ENCODE measurements at places on chromosomes 3 and 15. TPM values are rescaled to one million over a fixed set of nuclear protein-coding genes. Genes with fewer than 3 reads are reported as not detected.

Gene CCR3
- not detected for total RNA-seq

Gene TM6SF1
- total RNA-seq: 6.3 TPM

Gene RASGRF1
- not detected for total RNA-seq

Gene HRG
- total RNA-seq: 6.9 TPM

Gene RFTN1
- 72.6 TPM for total RNA-seq

Gene GOLGA8K
- not detected for total RNA-seq

Gene SCG5
- total RNA-seq: not detected

Gene WNT5A
- total RNA-seq: 11.3 TPM

Gene RPL14
- total RNA-seq: 162 TPM

Gene LNP1
- 1.3 TPM for total RNA-seq

DNA sequence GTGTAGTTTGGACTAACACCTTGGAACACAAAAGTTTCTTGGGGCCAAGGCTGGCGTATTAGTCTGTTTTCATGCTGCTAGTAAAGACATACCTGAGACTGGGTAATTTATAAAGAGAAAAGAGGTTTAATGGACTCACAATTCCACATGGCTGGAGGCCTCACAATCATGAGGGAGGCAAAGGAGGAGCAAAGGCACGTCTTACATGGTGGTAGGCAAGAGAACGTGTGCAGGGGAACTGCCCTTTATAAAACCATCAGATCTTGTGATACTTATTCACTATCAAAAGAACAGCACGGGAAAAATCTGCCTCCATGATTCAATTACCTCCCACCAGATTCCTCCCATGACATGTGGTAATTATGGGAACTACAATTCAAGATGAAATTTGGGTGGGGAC lies 9.4 kb upstream of the CCR2 start:
- no peak for DNase-seq

- DNase-seq: no peak
Measured at GRCh38 chr15:68057034-68057433, 2.9 kb downstream of the PIAS1 start.

- no peak for DNase-seq
Measured at GRCh38 chr15:94004697-94005096, 226.7 kb upstream of the MCTP2 start.

GRCh38 chr3:135922903-135923250 lies 42.7 kb upstream of the PPP2R3A start:
- no peak for DNase-seq

DNA sequence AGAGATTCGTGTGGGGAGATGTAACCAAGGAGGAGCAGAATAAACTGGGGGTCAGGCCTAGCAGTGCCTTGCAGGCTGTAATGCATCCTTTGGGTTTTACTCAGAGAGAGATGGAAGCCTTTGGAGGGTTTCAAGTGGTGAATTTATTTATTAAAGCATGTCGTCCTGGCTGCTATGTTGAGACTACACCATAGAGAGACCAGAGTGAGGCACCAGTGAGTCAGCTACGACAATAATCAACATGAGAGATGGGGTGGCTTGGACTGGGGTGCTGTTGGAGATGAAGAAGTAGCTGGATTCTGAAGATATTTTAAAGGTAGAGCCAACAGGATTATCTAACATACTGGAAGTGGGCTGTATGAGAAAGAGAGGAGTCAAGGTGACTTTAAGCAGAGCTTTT lies 335.3 kb upstream of the ARHGEF26 start:
- DNase-seq: no peak

- DNase-seq: no peak
Measured at GRCh38 chr15:90960298-90961091, 5.8 kb downstream of the RCCD1 start.

- no peak for DNase-seq
Measured at GRCh38 chr3:144921710-144922109, 950.1 kb downstream of the DIPK2A start.

DNA sequence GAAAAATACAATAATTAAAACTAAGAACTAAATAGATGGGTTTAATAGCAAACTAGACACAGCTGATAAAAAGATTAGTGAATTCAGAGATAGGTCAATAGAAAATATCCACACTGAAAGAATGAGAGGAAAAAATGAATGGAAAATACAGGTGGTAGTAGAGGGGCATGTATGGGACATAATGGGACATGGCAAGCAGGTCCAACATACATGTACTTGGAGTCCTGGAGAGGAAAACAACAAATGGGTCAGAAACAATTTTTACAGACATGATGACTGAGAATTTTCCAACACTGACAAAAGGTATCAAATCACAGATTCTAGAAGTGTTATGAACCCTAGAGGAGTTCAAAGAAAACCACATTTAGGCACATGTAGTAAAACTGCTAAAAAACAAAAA lies 68.4 kb downstream of the MTHFS start:
- no peak for DNase-seq

GRCh38 chr15:32715276-32715675 lies 2.5 kb upstream of the GREM1 start:
- DNase-seq: no peak

GRCh38 chr15:39131609-39132008 lies 449.3 kb upstream of the THBS1 start:
- no peak for DNase-seq

DNA sequence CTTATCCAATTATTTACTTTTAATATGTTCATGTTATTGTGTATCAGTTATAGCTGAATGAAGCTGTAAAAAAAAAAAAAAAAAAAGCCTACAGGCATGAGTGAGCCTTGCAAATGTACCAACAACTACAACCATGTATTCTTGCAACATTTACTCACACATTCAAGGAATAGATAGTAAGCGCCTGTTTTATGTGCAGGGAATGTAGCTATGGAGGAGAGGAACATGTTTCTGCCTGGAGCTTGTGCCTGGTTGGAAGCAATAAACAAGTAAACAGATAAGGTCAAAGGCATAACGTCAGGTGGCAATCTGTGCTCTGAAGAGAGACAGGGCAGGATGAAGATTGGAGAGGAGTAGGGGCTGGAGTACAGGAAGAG lies 111.2 kb downstream of the DNAJB8 start:
- DNase-seq: no peak

DNA sequence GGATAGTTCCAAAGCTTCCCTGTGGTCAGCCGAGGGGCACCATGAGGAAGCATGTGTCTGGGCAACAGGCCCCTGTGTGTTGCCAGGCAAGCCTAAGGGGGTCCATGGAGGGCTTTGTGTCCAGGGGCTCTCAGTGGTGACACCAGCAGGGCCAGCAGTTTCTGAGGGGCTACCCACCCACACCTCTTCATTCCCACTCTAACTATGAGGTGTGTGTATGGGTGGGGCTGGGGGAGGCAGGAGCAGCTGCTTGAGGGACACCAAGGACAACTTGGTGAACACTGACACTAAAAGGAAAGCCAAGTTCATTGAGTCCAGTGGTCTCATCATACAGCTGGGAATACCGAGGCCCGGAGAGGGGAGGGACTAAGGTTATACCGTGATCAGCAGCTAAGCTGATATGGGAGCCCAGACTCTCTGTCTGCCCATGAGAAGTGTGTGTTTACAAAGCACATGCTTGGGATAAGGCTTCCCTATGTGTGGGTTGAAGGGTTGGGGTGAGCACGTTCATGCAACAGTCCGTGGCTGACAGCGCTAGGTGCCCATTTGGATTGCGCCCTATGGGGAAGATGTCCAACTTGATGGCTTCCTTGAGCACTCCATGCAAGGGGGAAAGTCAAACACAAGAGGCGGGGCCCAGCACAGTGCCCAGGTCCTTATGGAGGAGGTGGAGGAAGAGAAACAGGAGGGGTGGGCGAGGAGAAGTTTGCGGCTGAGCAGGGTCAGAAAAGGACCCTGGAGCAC lies 34.8 kb upstream of the CHRNB4 start:
- DNase-seq: peak; percentile 31

DNA sequence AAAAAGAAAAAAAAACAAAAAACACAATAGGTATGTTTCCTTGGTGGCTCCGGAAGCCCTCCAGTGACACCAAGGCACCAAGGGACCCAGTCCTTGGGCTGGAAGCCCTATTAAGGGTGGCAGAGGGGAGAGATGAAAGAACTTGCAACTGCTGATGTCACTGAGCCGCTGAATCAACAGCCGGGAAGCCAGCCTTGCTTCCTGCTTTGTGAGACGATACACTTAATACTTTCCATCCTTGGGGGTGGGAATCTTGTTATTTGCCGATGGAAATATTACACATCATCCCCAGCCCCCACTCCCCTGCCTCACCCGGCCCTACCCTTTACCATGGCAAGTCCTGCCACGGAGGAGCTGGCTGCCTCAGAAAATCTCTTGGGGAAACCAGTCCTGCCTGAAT lies 5.6 kb upstream of the ISLR2 start:
- no peak for DNase-seq

DNA sequence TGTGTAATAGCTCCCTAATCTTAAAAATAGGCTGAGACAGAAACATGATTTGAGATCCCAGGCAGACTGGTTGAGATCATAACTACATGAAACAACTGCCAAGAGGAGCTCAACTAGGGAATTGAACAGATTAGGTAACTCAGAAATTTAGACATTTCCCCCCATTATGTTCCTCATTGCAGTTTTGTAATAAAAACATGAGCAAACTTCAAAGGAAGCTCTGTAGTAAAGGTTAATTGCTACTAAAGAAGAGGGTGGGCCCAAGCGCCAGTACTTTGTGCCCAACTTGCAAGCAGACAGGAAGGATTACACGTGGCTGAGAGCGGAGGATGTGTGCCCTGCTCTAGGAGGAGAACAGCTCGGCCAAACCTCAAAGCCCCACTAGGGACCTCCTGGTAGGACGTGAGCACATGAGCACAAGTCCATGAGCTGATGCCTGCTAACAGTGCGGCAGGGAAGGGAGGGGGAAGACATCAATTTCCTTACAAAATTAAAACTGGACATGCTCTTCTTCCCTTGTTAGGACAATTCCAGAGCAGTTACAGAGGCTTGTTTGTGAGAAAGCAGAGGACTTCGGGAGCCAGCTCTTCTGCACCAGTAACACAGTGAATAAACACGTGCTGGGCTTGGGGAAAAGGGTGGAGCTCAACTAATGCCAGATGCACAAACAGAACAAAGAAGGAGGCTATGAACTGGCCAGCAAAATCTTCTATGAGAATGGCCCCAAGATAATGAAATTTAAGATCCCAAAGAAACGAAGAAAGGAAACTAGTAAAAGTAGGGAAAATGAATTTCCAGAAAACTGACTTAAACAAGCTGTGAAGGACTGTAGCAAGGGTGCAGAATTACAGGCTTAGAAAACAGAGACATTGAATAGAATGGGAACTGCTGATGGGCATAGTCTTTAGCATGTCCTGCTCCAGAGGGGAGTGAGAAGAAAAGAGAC lies 275.5 kb downstream of the MECOM start:
- peak; percentile 83 for DNase-seq

DNA sequence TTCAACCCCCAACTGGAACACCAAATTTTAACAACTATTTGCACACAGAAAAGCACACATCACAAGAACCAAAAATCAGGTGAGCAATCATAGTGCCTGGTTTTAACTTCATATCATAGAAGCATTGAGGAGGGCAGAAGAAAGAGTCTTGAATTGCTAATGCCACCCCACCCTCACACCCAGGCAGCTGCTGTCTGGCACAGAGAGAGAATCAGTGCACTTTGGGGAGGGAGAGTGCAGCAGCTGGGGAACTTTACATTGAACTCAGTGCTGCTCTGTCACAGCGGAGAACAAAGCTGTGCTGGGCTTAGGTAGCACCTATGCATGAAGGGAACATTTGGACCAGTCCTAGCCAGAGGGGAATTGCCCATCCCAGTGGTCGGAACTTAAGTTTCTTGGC lies 76.0 kb upstream of the KBTBD8 start:
- no peak for DNase-seq

GRCh38 chr15:39961051-39961450 lies 27.1 kb downstream of the EIF2AK4 start:
- DNase-seq: no peak

- DNase-seq: no peak
Measured at GRCh38 chr3:118001380-118001779, 1033.3 kb downstream of the IGSF11 start.

DNA sequence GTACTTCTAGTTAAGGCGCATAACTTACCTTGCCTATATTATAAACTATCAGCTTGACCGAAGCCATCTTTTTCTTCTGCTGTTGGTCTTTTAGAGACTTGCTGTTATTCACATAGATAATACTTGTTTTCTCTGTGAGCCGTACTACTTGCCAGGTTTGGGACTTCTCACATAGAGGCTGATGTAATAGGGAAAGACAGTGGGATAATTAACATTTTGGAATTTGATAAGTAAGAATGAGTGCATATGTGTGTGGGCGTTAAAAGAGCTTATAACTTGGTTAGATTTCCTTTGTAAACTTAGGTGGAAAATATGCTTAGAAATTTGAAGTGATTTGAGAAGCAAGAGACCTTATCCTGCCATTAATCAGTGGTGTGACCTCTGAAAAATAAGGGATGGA lies 47.8 kb downstream of the FNDC3B start:
- no peak for DNase-seq

DNA sequence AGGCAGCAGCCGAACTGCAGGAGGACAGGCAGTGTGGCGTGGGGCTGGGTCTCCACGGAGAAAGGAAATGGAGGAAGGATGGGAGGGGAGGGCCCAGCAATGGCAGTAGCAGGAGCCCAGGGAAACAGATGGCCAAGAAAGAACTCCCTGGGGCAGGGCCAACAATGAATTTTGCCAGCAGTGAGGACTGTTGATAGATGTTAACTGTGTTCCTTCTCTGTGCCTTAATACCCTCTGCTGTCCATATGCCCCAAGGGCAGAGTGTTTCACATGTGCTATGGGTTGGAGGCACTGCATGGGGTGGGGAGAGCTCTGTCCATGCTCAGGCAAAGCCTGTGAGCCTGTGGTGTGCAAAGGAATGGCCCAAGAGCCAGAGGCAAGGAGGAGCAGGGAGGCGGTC lies 70.8 kb upstream of the POMGNT2 start:
- DNase-seq: no peak

- no peak for DNase-seq
Measured at GRCh38 chr3:12730506-12731242, 28.4 kb downstream of the TMEM40 start.

DNA sequence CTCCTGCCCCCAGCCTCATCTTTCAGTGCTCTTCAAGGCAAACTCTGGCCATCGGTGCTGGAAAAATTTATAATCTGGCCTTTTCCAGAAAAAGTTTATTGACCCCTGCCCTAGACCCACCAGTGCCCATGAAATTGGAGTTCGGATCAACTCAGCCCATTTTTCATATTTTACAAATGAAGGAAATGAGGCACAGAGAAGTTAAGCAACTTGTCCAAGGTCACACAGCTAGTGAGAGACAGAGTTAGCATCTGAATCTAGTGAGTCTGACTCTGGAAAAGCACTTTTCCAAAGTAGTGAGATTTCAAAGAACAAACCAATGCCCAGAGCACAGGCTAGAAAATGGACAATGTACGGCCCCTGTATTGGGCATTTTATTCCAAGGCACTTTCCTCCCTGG lies 69.4 kb upstream of the TLE3 start:
- DNase-seq: no peak

DNA sequence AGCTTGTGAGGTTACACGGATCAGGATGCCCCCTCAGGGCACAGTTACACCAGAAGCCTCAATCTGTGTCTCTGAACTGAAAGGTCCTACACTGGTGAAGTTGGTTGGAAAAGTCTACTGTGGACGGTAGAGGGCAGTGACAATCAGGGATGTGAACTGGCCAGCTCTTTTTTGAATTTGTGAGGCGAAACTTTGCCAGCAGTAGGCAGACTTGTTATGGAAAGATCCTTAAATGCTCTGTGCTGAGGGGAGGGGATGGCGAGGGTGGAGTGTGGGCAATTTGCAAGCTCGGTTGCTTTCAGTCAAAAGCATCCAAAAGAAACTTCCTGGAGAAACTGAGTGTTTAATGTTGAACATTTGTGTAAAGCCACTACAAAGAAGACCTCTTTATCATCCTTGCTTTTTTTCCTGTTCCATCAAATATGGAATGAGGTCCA lies 127.4 kb upstream of the ABHD17C start:
- no peak for DNase-seq

All from ascending aorta (tissue), 2 donors.